ENCODE measurements at places on chromosomes 3 and 15. TPM values are rescaled to one million over a fixed set of nuclear protein-coding genes. Genes with fewer than 3 reads are reported as not detected.

Gene SLC24A5
- total RNA-seq: not detected

Gene ZNF621
- total RNA-seq: 9.4 TPM

Gene GABRA5
- total RNA-seq: not detected

Gene SLC2A2
- total RNA-seq: not detected

Gene ROBO2
- not detected for total RNA-seq

Gene MAP1A
- 22.8 TPM for total RNA-seq

Gene FBXO45
- total RNA-seq: 4.4 TPM

Gene KCNAB1
- total RNA-seq: not detected

Gene AQP9
- not detected for total RNA-seq

Gene CLSTN2
- 5.6 TPM for total RNA-seq

Gene AP4E1
- total RNA-seq: 5.2 TPM

Gene CD86
- not detected for total RNA-seq

Gene DMXL2
- total RNA-seq: 21.9 TPM

Gene CGNL1
- 2.0 TPM for total RNA-seq

Gene COL6A5
- total RNA-seq: not detected

Gene TMCO5A
- total RNA-seq: not detected

All from cardiac ventricle fibroblast (primary cell).